ENCODE measurements at places on chromosomes 7 and 10.

- no peak for DNase-seq
These were observed 806.6 kb downstream of the NXPH1 start for GRCh38 chr7:9240001-9240400.

GRCh38 chr10:43772171-43772570 lies 123.5 kb upstream of the ZNF32 start:
- no peak for DNase-seq

DNA sequence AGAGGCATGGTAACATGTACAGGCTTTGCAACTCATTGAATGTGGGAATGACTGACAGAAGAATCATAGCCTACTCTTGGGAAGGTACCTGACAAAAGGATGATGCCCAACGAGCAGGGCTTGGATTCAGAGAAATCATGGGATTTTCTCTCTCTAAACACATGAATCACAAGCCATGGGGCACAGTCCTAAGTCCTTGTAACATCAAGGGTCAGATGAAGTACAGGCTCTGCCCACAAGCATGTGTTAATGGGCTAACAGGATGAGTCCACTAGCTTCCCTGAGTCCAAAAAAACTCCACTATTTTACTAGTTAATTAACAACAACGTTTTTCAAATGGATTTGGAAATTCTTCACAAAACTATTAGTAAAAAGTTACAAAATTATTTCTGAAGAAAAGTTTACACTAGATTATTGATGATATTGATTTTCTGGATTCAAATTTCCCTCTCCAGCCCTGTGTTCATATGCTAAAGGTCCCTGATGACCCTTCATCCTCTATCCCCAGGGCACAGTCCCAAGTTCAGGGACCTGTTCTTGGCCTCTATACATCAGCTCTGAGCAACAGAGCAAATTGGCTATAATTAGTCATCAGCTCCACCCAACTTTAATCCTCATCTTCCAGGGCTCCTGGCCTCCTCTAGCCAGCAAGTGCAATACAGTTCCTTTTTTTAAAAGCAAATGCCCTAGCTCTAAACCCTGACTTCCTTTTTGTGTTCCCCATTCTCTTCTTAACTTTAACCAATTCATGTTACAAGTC lies 99.8 kb downstream of the GSAP start:
- no peak for DNase-seq

- DNase-seq: no peak
These were observed 86.5 kb downstream of the PAXIP1 start for GRCh38 chr7:154916381-154916780.

- no peak for DNase-seq
These were observed 51.2 kb upstream of the KMT2E start for GRCh38 chr7:104962781-104963180.

GRCh38 chr10:61841338-61841875 lies 60.1 kb upstream of the ARID5B start:
- DNase-seq: no peak

DNA sequence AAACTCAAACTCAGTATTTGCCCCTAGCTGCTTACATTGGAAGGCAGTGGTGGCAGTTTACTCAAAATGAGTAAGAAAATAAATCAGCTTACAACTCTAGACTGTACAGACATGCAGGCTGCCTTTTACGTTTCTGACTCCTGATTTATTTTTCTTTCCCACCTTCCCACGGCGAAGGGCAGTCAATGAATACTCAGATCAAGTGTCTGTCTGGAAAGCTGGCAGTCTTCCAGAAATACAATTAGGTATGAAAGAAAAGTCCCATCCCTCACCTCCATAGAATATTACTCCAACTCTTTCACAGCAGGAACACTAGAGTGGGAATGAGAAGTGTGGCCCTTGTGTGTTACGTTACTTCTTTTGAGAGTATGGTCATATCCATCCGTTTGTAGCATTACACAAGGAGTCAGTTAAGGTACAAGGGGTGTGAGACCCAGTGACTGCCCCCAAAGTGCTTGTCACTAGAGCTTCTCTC lies 1.3 kb upstream of the PAPSS2 start:
- DNase-seq: no peak

- DNase-seq: no peak
These were observed 17.9 kb downstream of the RSBN1L start for GRCh38 chr7:77714195-77714594.

DNA sequence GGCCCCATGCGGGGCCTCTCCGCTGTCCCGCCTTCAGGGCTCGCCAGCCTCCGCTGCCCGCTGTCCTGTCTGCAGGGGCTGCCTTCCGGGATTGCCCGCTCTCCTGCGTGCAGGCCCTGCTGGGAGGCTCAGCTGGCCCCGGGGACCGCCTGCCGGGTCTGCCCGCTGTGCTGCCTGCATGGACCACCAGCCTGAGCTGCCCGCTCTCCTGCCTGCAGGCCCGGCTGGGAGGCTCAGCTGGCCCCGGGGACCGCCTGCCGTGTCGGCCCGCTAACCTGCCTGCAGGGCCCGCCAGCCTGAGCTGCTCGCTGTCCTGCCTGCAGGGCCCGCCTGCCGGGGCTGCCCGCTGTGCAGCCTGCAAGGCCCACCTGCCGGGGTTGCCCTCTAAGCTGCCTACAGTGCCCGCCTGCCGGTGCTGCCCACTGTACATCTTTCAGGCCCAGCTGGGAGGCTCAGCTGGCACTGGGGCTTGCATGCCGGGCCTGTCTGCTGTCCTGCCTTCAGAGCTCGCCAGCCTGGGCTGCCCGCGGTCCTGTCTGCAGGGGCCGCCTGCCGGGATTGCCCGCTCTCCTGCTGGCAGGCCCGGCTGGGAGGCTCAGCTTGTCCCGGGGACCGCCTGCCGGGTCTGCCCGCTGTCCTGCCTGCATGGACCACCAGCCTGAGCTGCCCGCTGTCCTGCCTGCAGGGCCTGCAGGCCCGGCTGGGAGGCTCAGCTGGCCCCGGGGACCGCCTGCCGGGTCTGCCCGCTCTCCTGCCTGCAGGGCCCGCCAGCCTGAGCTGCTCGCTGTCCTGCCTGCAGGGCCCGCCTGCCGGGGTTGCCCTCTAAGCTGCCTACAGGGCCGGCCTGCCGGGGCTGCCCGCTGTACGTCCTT lies 165.1 kb downstream of the GLRX3 start:
- peak; percentile 1 for DNase-seq

DNA sequence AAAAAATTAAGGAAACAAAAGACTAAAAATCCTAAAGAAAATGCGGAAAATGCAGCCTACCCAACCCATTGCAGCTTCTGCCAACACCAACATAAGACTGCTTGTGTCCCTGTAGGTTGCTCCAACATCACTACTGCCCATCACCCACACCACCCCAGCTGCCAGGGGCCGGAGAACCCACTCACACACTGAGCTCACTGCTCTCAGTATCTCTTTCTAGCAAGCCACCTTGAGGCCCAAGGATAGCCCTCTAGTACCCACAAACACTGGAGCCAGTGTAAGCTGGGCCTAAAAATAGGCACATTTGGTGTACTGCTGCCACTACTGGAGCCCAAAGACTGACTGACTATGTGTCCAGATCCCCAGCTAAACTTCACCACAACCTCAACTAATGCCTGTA lies 67.3 kb downstream of the MEST start:
- no peak for DNase-seq

DNA sequence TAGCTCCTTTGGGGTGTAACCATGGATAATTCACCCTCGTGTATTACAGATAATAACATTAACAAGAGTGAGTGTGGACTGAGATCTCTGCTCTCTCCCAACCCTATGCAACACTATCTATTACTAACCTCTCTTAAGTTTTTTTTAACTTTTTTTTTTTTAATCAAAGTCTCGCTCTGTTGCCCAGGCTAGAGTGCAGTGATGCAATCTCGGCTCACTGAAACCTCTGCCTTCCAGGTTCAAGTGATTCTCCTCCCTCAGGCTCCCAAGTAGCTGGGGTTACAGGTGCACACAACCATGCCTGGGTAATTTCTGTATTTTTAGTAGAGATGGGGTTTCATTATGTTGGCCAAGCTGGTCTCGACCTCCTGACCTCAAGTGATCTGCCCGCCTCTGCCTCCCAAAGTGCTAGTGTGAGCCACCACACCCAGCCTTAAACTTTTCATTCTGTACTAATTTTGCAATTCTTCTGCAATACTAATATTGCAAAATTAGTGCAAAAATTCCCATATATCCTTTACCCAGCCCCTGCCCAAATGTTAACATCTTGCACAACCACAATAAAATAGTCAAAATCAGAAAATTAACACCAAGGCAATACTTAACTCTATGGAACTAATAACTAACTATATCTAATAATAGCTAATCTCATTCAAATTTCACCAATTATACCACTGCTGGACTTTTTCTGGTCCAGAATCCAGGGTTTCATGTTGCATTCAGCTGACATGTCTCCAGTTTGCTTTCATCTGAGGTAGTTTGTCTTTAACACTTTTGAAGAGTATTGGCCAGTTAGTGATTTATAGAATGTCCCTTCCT lies 66.5 kb upstream of the TCF7L2 start:
- DNase-seq: no peak

GRCh38 chr10:58555930-58556311 lies 43.2 kb downstream of the BICC1 start:
- DNase-seq: no peak

DNA sequence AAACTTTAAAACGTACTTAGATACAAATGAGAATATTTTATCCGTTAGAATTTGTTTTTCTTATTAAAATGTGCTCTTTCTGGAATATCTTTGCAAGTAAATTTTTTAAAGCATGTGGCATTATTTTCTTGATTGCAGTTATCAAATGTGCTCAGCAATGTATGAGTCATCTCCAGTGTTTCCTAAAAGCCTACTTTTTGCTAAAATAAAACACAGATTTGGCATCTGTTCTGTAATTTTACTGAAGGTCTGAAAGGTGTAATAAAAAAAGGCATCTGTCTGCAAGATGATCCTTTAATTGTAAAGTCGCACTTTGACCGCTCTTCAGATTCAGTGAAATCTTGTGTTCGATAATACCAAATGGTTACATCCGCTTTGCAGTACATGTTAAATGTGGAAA lies 3.4 kb downstream of the GNAT3 start:
- DNase-seq: no peak

DNA sequence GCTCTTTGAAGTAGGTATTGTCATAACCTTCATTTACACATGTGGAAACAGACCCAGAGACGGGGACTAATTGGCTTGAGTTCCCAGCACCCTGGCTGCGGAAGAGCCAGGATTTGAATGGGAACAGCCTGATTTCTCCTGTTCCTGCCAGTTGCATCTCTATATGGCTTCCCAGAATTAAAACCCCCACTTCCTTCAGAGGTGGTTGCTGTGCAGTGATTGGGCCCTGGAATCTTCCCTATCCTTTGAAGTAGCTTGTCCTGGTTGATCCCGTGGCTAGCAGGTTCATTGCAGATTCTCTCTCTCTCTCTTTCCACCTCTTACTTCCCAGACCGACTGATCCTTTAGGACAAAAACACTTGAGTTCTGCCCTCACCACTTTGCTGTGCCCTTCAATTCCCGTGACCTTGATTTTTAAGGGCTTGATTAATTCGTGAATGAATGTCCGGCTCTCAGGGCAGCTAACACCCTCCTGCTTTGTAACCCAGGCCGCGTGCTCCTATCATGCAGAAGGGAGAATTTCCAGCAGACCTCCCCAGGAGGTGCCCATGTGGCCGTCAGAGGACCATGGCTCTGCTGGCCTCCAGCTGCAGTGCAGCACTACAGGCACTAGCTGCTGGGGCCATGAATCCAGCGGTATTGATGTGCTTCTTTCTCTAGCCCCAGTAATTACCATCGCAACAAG lies 120.6 kb upstream of the AGK start:
- DNase-seq: no peak

- DNase-seq: no peak
These were observed 47.3 kb downstream of the FRMPD2 start for GRCh38 chr10:48227213-48227612.

DNA sequence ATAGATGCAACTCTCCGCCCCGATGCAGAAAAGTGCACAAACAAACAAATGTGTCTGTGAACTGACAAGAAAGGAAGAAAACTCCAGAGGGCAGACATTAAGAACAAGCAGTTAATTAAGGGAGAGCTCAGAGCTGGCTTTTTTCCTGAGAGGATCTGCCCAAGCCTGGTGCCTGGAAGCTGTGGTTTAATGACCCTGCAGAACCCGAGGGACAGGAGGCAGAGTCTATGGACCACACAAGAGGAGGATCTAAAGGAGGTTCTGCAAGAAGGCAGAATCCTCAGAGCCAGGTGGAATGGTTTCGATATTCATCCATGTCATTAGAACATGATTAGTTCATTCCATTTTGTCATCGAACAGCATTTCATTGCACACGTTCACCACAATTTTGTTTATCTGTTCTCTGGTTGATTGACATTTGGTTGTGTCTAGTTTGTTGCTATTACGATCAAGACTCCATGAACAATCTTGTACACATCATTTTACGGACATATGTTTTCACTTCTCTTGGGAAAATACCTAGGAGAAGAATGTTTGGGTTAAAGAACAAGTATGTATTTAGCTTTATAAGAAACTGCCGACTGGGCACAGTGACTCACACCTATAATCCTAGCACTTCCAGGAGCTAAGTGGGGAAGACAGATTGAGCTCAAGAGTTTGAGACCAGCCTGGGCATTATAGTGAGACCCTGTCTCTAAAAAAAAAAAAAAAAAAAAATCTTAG lies 560.2 kb downstream of the CALN1 start:
- no peak for DNase-seq

DNA sequence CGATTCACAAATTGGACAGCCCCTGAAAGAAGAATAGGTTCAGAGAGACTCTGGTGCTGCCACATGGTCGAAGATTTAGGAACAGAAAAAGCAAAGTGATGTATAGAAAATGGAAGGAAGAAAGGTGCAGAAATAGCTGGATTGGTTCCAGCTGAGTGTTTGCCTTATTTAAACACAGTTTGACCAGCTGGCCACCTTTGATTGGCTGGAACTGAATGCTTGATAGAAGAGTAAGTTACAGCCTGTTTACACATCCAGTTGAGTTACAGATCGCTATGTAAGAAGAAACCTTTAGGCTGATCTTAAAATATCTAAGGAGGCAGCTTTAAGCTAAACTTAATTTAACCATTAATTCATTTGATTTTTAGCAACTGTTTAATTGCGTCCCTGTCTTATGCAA lies 40.3 kb upstream of the KAT6B start:
- no peak for DNase-seq

DNA sequence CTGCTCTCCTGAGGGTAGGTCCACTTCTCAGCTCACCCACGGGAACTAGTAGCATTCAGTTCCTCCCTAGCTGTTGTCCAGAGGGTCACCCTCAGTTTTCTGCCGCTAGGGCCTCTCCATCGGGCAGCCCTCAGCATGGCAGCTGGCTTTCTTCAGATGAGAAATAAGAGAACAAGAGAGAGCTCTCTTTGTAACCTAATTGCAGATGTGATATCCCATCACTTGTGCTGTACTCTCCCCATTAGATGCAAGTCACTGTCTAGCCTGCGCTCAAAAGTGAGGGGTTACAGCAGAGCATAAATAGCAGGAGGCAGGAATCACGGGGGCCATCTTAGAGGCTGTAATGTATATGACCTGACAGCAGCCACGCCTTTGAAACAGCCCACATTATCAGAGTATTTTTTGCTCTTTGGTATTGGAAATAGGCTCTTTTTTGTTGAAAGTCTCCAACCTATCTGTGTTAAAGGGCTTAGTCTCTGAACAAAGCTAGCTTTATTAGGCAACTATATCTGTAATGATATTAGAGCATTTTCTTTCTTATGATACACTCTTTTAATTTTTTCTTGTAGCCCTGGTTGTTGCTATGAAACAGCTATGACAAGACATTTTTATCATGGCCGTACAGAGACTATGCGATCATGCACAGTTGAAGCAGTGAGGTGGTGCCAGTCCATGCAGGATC lies 45.7 kb downstream of the CROT start:
- DNase-seq: no peak

All from stimulated activated CD4-positive, alpha-beta T cell treated with anti-CD3 and anti-CD28 coated beads, TNF-alpha, amount 100 ng/mL, for 1 hour (primary cell).